ENCODE measurements at places on chromosomes 1 and 21.

DNA sequence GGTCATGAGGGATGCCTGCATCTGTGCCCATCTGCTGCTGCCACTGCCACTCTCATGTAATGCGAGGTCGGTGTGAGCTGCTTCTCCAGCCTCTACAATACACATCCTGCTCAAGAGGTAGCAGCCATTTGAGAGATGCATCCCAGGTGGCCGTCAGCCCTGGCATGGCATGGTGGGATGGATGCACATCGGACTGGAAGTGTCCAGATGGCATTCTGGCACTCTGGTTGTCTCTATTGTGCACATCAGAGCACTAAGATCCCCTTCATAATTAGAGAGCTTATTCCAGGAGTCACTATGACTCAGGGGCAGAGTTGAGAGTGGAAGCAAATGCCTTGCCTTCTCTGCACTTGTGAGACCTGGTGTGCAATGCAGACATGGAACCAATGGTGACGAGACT is 3.8 kb downstream of the STRIP1 start:
- DNase-seq = no peak

GRCh38 chr1:70499695-70500094 is 88.6 kb downstream of the CTH start:
- peak; percentile 71 for DNase-seq

- no peak for DNase-seq
These were observed 786 bp downstream of the RPL5 start for GRCh38 chr1:92832537-92833114.

DNA sequence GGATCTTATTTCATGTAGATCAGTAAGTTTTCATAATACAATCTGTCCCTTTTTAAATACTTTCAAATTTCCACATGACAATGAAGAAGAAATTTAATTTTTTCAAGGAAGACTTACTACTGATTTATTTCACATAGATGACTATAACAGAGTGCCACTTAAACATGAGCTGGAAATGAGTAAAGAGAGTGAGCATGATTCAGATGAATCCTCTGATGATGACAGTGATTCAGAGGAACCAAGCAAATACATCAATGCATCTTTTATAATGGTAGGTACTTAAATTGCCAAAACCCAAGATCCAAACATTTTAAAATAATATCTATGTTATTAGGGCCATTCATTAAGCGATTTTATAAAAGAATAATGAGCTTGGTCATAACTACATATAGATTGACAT is 110.4 kb downstream of the PTPRC start:
- peak; percentile 60 for DNase-seq

GRCh38 chr21:38260426-38260825 is 3.6 kb downstream of the KCNJ15 start:
- no peak for DNase-seq

DNA sequence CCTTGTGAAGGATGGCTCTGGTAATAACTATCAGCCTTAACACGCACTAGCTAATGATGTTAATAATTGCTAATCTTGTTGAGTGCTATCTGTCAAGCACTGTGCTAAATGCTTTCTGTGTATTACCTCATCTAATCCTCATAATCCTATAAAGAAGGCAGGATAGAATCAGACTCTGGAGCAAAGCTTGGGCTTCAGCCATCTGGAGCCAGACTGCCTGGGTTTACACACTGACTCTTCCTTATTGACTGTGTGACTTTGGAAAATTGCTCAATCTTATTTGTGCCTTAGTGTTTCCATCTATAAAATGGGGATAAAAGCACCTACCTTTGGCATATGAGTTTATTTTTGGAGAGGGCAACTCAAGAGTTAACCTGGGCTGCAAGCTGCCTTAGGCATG is 216.1 kb downstream of the NUF2 start:
- DNase-seq = no peak

DNA sequence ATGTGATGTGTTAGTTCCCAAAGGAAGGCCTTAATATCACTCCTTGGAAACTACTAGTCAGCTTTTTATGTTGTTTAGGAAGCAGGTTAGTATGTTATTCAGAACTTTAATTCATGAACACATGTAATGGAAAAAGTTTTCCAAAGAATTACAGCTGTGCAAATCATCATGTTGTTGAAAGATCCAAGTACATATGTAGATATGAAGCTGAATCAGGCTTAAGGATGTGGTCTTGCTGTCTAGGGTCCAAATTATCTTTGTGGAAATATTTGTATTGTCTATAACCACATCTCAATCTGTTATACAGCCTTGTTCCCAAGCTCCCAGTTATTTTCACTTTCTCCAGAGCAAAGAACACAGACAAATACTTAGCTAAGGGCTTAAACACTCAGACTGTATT is 231.6 kb downstream of the TPR start:
- no peak for DNase-seq

- DNase-seq = peak; percentile 62
These were observed 31.0 kb downstream of the CD53 start for GRCh38 chr1:110903853-110904500.

- no peak for DNase-seq
These were observed 85.6 kb downstream of the RGS7 start for GRCh38 chr1:241271427-241271826.

GRCh38 chr21:14995695-14996490 is 68.9 kb downstream of the NRIP1 start:
- DNase-seq = peak; percentile 13

GRCh38 chr1:160579216-160579701 is at the start of gene CD84:
TSS of gene CD84 (minus strand) at chr1:160579496. CDS start at chr1:160579437, 59 bp downstream.
- DNase-seq = no peak

DNA sequence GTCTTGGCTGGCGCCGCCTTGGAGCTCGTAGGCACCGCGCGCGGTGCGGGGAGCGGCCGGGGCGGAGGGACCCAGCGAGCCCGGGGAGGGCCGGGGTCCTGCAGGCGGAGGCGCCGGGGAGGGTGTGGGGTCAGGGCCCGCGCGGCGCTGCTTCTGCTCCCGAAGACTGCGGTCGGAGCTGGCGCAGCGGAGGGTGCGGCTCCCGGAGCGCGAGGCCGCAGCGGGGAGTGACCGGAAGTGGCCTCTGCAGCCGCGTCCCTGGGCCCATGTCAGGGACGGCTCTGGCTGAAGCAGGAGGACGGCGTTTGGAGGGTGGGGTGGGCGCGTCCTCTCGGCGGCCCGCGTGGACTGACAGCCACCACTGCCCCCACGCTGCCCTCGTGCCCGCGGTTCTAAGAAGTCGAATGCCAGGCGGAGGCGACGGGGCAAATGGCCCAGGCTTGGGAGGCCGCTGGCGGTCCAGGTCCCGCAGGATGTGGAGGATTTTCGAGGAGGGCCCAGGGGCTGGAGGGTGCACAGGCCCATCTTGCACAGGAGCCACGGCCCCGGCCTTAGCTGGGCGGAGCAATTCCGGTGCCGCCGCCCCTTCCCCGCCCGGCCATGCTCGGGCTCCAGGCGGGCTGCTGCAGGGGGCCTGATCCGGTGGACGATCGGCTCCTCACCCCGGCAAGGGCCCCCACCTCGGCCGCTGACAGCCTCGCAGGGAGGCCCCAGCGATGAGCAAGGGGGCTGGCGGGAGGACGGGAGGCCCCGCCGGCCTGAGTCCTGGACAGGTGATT is 7.7 kb upstream of the ZNF669 start:
- DNase-seq = no peak

DNA sequence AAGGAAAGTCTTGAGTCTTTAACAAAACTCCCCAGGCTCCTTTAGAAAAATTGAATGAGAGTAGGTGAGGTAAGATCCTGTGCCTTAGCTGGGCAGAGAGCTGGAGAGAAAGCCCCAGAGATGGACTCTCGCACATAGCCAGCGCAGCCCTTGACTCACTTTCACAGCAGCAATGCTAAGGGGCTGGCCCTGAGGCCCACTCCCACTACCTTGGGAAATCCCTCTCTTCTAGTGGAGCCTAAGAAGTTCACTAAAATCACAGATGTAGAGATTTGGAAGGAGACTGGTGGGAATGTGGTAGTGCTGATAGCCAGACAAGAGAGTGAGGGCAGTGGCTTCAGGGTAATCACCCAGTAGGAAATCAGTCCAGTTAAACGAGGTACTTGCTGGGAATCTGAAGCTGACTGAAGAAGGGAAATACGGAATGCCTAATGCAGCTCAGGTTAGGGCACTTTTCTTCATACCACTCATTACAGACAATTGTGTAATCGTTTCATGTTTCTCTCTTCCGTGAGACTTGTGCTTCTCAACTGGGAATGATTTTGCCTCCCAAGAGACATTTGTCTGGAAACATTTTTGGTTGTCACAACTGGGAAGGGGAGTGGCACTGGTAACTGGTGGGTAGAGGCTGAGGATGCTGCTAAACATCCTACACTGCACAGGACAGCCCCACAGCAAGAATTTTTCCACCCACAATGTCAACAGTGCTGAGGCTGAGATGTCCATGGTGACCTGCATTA is 42.4 kb upstream of the LRRC8C start:
- DNase-seq = peak; percentile 10

- DNase-seq = peak; percentile 84
These were observed 26.6 kb downstream of the ATF6 start for GRCh38 chr1:161792740-161793139.

- DNase-seq = no peak
These were observed 209.9 kb downstream of the BARHL2 start for GRCh38 chr1:90507173-90507572.

DNA sequence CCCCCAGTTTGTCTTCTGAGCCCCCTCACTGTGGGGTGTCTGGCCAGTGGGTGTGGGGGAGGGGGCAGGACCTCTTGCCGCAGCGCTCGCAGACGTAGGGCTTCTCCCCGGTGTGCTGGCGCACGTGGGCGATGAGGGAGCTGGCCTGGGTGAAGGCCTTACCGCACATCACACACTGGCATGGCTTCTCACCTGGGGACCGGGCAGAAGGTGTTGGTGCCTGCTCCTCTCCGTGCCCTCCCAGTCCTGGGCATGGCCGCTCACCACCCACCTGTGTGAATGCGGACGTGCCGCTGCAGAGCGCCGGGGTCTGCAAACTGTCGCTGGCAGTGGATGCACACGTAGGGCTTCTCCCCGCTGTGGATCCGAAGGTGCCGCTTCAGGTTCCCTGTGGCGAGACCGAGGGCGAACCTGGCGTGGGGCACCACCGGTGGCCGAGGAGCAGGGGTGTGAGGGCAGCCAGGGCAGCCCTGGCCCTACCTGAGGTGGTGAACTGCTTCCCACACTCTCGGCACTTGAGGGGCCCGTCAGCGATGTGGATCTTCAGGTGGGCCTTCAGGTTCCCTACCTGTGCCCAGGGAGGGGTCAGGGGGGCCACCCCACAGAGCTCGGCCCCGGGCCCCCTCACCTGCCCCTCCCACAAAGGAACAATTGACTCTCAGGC is 32.4 kb downstream of the ZBTB17 start:
- DNase-seq = no peak

GRCh38 chr1:3669421-3669821 is 17.1 kb downstream of the TP73 start:
- no peak for DNase-seq

- peak; percentile 36 for DNase-seq
These were observed 43.7 kb upstream of the NFASC start for GRCh38 chr1:204826970-204827369.

GRCh38 chr21:29423099-29423870 is 124.6 kb downstream of the BACH1 start:
- peak; percentile 76 for DNase-seq
